Activated CD4-positive, alpha-beta T cell treated with anti-CD3 and anti-CD28 coated beads, Interleukin-2, amount 50 U/mL, for 16 hours (primary cell): ENCODE measurements at places on chromosomes 13 and 19.

DNA sequence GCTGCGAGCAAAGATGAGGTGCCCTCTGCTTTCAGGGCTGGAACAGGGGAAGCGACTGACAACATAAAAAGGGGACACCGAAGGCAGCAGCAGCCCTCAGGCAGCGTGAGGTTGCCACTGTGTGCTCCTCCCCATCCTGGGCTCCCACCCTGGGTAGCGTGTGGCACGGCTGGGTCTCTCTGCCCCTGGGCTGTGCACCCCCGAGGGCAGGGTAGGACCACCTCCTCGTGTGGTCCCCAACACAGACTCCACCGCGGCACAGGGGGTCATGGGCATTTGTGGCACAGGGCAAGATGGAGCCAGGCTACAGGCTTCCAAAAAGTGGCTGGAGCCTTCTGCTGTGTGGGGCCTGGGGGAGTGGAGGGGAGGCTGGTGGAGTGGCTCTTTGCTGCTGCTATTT is 6.5 kb upstream of the RSPH6A start:
- DNase-seq = no peak

DNA sequence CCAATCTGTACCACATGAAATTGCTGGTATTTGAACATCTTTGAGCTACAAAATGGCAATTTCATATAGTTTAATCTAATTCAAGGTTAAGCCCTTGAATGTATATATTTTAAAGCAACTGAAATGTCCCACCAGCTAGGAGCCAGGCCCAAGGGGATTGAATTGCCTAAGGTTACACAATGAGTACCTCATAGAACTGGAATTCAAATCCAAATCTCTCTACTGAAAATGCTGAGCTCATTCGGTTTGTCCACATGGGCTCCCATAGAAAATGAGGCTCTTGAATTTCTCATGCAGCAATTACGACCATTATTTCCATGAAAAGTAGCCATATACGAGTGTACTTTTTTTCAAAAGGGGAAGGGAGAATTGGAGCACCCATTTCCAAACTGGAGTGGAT is 31.5 kb upstream of the FNDC3A start:
- no peak for DNase-seq

- DNase-seq = no peak
Observed at GRCh38 chr19:19602713-19603324, 15.7 kb downstream of the PBX4 start.

GRCh38 chr13:50951366-50951765 is 41.8 kb downstream of the RNASEH2B start:
- DNase-seq = no peak

- no peak for DNase-seq
Observed at GRCh38 chr13:91785431-91786119, 387.2 kb downstream of the GPC5 start.
